ENCODE measurements at places on chromosomes 2 and 18.

DNA sequence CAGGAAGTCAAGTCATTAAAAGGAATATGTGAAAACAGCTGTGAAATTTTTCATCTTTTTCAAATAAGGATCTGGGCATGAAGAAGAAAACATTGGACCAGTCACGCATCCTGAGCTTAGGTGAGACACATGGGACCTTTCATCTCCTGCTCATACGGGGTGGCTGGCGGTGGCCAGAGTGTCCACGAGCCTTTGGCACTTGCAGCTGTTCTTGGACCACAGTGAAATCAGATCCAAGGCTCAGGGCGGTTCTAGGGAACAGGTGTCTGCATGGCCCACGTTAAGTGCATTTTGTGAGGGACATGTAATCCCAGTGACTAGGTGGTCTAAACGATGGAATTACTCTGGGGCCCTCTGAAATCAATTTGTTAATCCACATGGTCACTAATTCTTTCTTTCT is 212.7 kb upstream of the COPS8 start:
- DNase-seq: no peak

GRCh38 chr2:51791496-51791895 is 759.6 kb upstream of the NRXN1 start:
- DNase-seq: no peak

DNA sequence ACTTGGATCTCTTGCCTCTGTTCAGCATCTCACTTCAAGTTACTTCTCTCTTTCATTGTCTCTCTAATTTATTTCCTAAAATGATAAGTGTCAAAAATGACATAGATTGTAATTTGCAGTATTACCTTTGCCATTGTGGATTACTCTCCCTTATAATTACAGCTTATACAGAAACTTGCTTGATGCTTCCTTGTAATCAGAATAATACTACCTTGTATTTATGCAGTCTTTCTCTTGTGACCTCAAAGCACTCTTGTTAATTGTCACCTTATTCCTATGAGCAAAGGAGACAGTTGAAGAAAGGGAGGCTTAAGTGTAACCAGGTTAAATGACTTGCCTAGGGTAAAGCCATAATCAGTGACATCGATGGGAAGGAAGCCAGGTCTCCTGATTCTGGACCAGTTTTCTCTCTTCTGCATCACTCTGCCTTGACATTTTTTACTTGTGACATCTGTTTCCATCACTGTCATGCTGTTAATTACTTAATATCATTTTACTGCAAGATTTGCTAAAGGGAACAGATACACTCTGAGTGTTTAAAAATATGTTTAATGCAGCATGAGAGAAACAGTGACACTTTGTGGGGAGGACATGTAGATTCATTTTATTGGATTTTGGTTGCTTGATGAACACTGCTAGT is 388.6 kb downstream of the PARD3B start:
- DNase-seq: no peak

GRCh38 chr2:166179201-166179600 is 51.4 kb upstream of the SCN1A start:
- no peak for DNase-seq
